Activated CD8-positive, alpha-beta memory T cell treated with anti-CD3 and anti-CD28 coated beads for 1 hour (primary cell): ENCODE measurements at places on chromosomes 2 and 18.

DNA sequence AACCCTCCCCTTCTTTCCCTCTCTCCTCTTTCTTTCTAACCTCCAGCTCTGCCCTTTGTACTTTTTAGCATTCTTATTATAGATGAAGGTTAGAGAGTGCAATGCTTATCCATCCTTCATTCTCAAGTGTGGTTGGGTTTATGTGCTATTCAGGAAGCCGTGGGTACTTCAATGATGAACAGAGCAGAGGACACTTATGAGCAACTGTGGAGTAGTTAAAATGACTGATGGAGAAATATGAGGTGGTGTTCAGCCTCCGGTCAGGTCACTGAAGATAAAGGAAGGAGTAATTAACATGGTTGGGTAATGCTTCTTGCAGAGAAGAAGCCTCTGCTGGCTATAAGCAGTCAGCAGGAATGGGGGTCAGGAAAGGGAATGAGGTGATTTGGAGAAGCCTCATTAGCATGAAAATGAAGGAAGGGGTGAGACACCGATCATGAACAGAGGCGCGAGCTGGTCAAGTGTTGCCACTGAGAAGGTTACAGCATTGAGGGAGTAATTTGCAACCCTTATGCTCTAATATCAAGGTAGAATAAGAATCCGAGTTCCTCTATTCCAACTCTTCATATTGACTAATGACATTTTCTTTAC is 174.7 kb downstream of the LPIN1 start:
- no peak for DNase-seq

DNA sequence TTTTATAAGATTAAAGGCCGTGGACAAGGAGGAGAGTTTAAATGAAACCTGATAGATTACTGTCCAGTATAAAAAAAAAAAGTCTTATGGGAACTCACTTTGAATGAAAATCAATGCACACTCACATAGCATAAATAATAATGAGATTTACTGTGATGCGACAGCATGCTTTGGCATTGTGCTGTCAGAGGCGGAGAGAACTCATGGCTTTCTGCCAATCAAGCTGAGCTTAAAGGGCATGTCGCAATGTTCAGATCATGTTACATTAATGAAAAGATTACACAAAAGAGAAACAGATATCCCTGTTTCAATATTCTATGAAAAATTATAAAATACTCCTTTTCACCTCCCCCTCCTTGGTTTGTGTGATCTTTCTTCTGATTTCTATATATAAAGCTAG is 310.8 kb downstream of the ERBB4 start:
- DNase-seq, result no peak

GRCh38 chr2:72413716-72414115 is 266.1 kb upstream of the CYP26B1 start:
- DNase-seq, result no peak

DNA sequence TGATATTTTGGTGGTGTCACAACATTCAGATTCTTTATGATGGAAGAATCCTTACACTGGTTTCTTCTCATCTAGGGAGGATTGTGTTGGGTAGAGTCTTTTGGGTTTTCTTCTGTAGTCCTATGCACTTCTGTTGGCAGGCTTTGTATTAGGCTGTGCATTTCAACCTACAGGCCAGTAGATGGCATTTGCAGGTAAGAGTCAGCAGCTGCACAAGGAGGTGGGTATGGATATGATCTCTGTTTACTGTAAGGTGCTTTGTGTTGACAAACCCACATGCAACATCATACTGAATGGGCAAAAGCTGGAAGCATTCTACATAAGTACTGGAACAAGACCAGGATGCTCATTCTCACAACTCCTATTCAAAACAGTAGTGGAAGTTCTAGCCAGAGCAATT is 656.8 kb downstream of the METTL4 start:
- no peak for DNase-seq

GRCh38 chr2:30403592-30404312 is 43.3 kb upstream of the LCLAT1 start:
- DNase-seq, result no peak

GRCh38 chr2:216201692-216202306 is 92.7 kb downstream of the XRCC5 start:
- DNase-seq, result no peak

GRCh38 chr2:54194761-54195750 is 61.0 kb downstream of the TSPYL6 start:
- DNase-seq, result no peak

DNA sequence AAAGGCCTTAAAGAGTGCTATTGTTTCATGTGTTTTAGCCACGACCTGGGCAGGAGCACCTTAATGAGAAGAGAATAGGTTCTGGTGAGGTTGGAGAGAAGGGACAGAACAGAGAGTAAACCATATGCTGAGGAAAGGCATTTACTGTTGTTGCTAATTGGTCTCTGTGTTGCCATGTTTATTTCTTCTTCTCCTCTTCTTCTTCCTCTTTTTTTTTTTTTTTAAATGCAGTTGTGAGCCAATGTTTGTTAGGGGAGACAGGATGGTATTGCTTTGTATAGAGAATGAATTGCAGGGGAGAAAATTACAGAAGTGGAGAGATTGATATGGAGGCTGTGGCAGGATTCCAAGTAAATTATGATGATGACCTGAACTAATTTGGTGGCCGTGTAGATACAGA is 2.6 kb downstream of the SCN9A start:
- DNase-seq, result no peak

DNA sequence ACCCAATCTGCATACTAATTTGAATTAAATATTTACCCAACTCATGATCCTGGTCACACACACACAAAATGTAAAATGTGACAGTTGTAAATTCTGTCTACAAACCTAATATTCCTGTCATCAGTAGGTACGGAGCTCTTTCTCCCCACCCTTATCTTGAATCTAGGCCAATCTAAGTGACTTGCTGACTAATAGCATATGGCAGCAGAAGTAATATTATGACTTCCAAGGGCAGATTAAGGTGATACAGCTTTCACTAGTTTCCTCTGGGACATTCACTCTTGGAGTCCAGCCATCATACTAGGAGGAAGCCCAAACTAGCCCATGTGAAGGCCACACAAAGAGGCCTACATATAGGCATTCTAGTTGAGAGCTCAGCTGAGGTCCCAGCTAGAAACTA is 89.4 kb downstream of the TMEM131 start:
- DNase-seq, result no peak

GRCh38 chr18:3086871-3087270 is 73.9 kb upstream of the LPIN2 start:
- DNase-seq, result no peak

DNA sequence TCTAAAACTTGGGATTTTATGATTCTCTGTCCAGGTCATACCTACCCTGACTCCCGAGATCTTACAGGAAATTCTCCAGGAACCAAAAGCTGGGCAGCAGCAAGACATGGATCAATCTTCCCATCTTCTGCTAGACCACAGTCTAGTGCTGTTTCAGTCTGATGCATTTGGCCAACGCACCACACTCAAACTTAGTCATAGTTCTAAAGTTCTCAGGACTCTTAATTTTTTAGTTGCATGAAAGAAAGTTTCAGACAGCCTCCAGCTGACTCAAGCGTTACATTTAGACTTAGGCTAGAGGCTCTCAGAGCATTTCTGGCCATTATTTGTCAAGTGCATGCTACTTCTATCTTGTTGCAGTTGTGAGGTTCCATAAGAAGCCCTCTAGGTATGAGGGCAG is 230.1 kb upstream of the CCDC150 start:
- no peak for DNase-seq
